ENCODE measurements at places on chromosomes 6 and 20. TPM values are rescaled to one million over a fixed set of nuclear protein-coding genes. Genes with fewer than 3 reads are reported as not detected.

SAMD3 gene
- polyA plus RNA-seq: not detected

WFDC6 gene
- polyA plus RNA-seq: not detected

- DNase-seq: no peak
Observed at GRCh38 chr6:158421381-158421780, 109.1 kb downstream of the TULP4 start.

- no peak for DNase-seq
Observed at GRCh38 chr6:48610846-48611245, 499.8 kb upstream of the PTCHD4 start.

GRCh38 chr20:62318400-62319345 is 15.9 kb downstream of the ADRM1 start:
- DNase-seq: no peak
